T-helper 9 cell (primary cell): ENCODE measurements at places on chromosomes 7 and 10.

DNA sequence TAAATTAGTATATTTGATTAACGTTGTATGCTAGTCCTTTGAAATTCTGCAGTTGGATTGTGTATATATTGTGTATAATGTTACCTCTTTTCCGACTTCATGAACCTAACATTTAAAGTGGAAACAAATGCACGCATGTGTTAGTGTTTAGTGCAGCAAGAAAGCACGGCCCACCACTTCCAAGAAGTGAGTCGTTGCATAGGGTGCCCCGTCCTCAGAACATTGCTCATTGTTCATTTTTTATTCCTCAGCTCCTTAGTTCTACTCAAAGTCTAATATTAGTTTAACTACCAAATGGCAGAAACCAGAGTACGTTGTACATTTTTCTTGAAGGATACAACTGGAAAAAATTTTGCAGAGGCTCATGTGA, 407.6 kb downstream of the AUTS2 start:
- no peak for DNase-seq

DNA sequence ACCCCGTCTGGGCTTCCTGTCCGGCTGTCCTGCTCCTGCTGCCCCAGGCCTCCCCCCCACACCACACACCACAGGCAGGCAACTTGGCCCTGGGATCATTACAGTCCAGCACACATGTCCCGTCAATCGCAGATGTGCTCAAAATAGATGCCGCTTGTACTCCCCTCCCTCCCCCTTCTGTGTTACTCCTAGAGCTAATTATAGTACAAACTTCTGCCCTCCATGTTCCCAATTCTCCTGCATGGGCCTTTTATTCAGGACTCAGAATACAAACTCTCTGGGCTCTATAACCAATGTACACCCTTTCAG, at the start of gene SYNPO2L:
Gene SYNPO2L, minus strand, starts transcription at position 40 of the 309 bp plus-strand sequence. CDS start 107 bp downstream, outside the sequence.
- no peak for DNase-seq

GRCh38 chr10:75013522-75013921, 97.9 kb upstream of the SAMD8 start:
- no peak for DNase-seq

DNA sequence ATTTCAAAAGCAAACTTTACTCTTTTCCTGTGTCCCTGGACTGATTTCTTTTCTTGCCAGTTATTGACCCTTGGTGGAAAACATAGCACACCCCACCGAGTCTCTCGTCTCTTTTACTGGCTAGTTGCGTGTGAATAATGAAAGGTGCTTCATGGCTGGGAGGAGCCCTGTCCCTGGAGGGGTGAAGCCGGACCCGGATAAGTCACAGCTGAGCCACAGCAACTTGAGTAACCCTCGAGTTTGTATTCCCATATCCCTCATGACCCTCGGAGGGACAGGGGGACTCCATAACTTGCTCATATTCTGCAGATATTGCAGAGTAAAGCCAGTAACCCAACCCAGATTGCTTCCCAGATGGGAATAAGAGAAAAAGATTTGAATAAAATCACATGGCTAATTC, 147.5 kb upstream of the FRMD4A start:
- no peak for DNase-seq

DNA sequence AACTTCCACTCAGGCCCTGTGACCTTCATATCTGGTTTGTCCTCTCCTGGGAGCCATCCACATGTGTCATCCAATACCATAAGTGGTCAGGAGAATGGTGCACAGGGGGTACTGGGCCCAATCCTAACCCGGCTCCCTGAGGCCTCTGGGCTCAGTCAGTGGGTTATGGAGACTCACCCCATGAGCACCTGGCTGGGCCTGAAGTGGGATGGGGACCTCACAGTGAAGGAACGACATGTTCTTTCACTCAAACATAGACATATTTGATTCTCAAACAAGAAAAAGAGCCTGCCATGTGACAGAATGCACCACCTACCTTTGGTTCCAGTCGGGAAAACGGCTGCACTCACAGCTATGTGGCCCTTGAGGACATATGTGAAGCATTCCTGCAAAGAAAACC, 51.8 kb downstream of the XPNPEP1 start:
- no peak for DNase-seq

- no peak for DNase-seq
Measured at GRCh38 chr10:49309691-49310411, 10.9 kb downstream of the C10orf71 start.

DNA sequence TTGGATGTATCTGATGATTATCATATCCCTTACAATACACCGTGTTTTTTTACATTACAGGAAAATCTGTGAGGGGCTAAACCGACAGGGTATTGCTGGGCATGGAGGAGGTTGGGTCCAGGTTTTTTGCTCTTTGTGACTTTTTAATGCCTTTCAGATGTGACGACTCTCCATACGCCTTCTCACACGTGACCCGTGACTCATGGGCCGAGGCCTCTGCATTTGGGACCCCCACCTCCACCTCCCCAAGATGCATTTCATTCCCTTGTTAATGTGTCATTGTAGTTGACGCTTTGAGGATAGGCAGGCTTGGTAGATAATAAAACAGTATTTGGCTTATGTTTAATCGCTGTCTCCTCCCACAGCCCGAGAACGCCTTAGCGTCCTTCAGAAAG, 95.3 kb downstream of the CUX1 start:
- no peak for DNase-seq

GRCh38 chr7:3486841-3487240, 185.8 kb downstream of the SDK1 start:
- DNase-seq, result no peak

- DNase-seq, result no peak
Measured at GRCh38 chr7:761101-761500, 34.0 kb upstream of the PRKAR1B start.

DNA sequence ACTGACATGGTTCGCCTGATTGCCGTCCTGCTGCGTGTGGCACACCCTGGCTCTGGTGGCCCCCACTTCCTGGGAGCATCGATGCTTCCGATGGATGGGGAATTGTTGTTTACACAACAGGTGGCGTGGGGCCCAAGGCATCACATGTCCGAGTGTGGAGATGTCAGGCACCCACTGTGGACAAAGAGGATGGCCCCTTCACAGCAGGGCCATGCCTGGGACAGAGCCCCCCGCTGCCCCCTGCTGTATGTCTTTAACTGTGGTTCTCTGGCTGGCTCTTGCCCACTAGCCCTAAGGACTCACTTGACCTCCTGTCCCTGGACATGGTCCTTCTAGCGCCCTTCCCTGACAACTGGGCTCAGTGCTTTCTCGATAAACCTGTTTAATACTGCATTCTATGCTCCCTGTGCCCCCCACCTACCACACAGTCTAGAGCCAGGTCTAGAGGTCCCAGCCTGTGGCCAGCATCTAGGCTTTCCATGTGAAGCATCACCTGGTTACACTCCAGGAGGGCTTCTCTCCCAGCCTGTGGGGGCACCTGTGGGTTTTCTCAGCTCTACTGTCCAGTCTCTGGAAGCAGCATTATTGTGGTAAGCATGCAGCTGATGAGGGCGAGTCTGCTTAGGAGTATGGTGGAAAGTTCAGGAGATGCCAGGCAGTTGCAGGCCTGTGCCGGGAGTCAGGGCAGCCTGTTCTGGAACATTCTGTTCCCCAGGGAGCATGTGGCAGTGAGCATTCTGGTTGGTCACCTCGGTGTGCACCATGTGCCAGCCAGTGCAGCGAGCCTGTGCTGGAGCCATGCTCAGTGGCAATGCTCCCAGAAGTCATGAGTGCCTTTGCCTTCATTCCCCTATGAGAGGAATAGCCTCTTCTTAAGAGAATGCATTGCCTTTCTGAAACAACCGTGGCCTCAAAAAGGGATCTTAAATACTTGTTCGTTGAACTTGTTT, 10.4 kb downstream of the ADCY1 start:
- no peak for DNase-seq

DNA sequence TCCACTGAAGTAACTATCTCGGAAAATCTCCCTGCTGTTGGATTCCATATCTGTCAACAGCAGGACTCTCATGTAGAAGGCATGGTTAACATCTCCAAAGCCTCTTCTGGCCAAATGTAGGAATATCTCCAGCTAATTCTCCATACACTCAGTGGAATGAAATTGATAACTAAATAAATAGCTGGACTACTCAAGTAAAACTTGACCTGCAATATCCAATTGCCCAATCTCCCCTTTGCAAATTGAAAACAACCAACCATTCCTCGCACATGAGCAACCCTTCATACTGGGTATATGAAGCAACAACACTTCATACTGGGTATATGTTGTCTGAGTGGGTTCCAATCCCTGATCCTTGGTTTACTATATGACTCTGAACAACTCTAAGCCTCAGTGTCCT, 105.4 kb upstream of the KMT2E start:
- no peak for DNase-seq

- peak; percentile 6 for DNase-seq
Measured at GRCh38 chr7:55641273-55641691, 69.0 kb upstream of the VOPP1 start.

DNA sequence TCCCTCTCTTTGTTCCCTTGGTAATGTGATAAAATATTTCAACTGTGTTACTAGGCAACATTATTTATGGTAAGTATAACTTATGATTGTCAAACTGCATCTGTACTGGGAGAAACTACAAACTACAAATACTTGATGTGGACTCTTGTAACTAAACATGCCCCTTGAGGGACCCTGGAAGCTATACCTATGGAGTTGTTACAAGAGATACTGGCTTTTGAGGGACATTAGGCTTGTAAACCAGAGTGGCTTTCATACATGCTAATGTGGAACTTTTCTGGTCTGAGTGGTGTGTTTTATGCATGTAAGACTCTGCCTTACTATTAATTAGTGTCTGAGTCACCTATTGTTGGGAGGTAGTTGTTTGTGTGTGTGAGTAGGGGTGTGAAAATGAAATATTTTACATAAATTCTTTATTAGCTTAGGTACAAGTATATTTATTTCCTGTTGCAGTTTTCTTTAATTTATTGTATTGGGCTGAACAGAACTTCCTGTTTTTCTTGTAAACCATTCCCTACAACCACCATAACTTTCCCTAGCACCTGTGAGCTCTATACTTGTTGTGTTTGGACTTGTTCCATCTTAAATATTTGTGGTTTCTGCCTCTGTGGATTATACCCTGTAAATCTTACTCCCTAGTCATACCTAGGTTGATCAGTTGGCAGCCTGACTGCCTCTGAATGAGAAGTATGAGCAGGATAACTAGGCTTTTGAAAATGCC, 49.8 kb downstream of the STK31 start:
- no peak for DNase-seq

GRCh38 chr7:9961161-9961922, 1012.3 kb upstream of the PHF14 start:
- DNase-seq, result no peak

DNA sequence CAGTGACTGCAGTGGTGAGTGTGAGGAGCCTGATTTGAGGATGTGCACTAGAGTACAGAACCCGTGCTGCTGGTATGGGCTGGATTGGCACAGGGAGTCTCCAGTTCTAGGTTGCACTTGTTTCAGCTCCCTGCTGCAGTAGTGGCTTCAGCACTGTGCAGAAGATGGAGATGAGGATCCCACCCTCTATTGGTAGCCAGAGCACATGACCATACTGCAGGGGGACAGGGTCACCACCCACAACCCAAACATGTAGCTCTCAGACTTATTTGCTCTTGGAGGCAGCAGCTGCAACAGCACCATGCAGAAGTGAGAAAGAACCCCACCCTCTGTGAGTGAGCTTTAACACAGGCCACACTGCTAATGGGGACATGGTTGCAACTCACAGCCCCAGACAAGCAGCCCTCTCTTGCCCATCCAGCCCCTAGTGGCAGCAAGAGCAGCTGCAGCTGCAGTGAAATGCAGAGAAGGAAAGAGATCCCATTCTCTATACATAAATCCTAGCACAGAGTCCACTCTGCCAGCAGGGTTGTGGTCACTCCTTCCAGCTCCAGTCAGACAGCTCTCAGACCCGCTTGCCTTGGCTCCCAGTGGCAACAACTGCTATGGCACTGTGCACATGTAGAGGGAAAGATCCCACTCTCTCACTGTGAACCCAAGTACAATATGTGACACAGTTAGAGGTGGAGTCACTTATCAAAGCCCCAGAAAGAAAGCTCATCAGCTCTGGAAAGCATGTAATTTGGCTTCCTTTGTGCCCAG, 51.4 kb upstream of the SCIN start:
- no peak for DNase-seq

- no peak for DNase-seq
Measured at GRCh38 chr7:147523056-147523455, 1067.5 kb upstream of the C7orf33 start.

- DNase-seq, result no peak
Measured at GRCh38 chr7:71329030-71329660, 197.2 kb downstream of the GALNT17 start.

DNA sequence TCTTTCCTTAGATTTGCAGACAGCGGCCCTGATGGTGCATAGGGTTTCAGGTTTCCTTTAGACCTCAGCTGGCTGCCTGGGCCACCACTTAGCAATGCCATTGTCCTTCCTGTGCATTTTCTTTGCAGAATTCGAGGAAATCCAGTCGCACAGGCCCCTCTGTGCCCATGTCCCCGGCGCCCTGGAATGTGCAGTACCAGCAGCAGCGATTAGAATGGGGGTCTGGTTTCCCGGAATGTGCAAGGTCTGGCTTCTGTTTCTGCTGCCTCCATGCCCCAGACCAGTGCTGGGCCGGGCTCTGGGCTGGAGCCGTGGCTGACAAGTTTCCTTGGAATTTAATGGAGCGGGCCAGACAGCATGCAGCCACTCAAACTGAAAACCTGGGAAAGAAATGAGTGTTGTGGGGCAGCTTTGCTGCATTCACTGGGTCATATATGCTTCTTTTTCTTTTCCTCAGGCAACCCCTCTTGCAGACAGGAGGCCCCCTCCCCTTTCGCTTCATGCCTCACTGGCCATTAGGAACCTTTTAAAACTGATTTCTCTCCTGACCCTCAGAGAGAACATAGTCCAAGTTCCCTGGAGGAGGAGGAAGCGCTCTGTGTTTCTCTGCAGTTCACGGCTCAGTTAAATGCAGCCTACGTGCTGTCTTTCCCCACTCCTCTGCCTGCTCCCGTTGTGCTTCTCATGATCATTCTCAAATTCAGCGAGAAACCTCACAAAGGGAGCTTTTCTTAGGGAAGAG, 14.4 kb downstream of the HTRA1 start:
- DNase-seq, result no peak

- no peak for DNase-seq
Measured at GRCh38 chr7:100400656-100401055, 27.4 kb downstream of the PILRA start.

GRCh38 chr10:14653271-14654161, 121.2 kb downstream of the FAM107B start:
- no peak for DNase-seq

DNA sequence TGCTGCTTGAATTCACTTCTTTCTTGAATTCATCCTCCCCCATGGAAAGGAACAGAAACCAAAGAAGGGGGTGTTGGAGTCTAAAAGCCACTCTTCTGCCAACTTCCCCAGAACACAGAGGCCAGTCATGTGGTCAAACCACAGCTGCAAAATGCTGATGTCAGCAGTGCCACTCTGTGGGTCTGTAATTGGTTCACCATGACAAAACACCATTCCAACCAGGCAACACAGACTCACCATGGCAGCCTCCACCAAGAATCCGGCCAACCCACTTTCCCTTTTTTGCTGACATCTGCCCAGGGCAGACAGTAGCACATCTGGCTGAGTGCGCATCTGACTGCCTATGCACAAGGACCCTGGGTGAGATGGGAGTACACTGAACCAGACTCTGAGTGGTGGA, 16.8 kb downstream of the OSBPL3 start:
- DNase-seq, result no peak

- DNase-seq, result no peak
Measured at GRCh38 chr7:144649120-144649519, 186.7 kb downstream of the TPK1 start.

- no peak for DNase-seq
Measured at GRCh38 chr7:102974366-102975236, 61.8 kb downstream of the LRRC17 start.
